Kidney glomerular epithelial cell (primary cell): ENCODE measurements at places on chromosomes 6 and 20.

- DNase-seq = no peak
Observed at GRCh38 chr6:68951270-68951669, 316.2 kb downstream of the ADGRB3 start.

GRCh38 chr6:169841907-169842606 is 90.6 kb downstream of the ERMARD start:
- DNase-seq = no peak

DNA sequence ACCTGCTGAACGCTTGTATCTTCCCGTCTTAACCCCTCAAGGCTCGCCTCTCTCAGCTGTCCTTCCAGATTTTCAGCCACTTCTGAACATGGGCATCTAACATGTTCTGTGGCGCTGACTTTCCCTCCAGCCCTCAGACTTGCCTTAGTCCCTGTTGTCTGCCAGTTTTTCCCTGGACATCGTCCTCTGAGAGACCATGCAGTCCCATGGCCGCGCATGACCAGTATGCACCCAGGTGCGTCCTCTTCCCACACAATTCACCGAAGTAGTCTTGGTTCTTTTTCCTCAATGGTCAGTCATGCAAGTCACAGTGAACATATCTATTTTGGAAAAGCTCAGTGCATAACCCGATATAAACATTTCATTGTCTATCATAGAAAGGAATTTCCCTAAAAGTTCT is 9.2 kb downstream of the TUBB2B start:
- DNase-seq = no peak

GRCh38 chr6:166009385-166010031 is 158.1 kb downstream of the TBXT start:
- DNase-seq = no peak

DNA sequence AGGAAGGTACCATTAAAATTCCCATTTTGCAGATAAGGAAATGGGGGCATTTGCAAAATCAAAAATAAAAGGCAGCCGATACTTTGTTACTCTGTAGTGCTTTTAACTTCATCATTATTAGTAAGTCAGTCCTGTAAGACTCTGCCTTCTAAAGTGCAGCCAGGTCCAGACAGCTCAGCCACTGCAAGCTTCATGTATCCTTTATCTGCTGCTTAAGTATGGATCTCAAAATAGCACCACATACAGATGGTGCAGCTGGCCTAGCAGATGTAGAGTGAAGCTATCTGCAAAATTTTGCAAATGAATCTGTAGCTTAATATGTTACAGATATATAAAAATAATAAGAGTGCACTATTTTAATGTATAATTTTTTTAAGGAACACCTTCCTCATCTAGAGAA is 53.4 kb downstream of the NUS1 start:
- no peak for DNase-seq

- no peak for DNase-seq
Observed at GRCh38 chr6:147660334-147661311, 152.1 kb downstream of the SAMD5 start.

GRCh38 chr6:154872542-154873114 is 122.5 kb upstream of the TIAM2 start:
- no peak for DNase-seq

GRCh38 chr20:3181270-3181669 is 7.9 kb upstream of the LZTS3 start:
- no peak for DNase-seq

GRCh38 chr6:114343782-114344144 is 940 bp upstream of the HS3ST5 start:
- DNase-seq = no peak

GRCh38 chr20:37539424-37539823 is 11.7 kb upstream of the BLCAP start:
- no peak for DNase-seq

- no peak for DNase-seq
Observed at GRCh38 chr6:155786528-155786927, 330.9 kb upstream of the NOX3 start.

DNA sequence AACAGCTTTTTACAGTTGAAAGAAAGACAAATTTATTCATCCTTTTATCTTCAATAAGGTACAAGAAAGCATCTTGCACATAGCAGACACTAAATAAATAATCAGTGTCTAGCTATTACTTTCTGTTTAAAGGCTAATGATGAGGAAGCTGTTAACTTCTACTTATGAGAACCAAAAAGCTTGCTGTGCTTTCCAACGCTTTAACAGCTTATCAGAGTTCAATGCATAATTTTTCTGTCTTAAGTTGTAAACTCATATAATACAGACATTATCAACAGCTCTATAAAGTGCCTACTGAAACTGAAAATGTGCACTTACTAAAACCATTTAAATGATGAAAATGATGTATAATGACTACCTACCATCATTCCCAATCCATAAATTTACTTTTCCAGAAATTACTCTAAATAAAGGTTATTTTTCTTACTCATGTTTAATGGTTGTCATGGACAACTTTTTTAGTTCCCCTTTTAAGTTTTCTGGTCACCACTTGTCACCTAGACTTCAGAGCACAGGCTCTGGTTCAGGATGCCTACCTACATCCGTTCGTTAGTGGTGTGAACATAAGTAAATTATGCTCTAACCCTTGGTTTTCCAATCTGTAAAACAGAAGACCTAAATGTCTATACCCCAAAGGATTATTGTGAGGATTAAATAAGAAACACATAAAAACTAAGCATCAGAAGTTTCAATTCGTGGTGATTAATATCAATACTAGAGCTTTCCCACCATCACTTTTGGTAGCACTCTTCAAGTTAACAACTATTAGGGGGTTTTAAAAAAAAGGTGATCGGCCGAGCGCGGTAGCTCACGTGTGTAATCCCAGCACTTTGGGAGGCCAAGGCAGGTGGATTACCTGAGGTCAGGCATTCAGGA is 8.0 kb downstream of the PNISR start:
- no peak for DNase-seq

GRCh38 chr20:44594730-44595129 is 12.4 kb downstream of the PKIG start:
- DNase-seq = peak; percentile 12

- no peak for DNase-seq
Observed at GRCh38 chr6:151012321-151013294, 147.1 kb downstream of the MTHFD1L start.

GRCh38 chr6:94227741-94228140 is 808.4 kb upstream of the EPHA7 start:
- no peak for DNase-seq

- DNase-seq = no peak
Observed at GRCh38 chr6:46296586-46296985, 125.8 kb upstream of the ENPP5 start.

DNA sequence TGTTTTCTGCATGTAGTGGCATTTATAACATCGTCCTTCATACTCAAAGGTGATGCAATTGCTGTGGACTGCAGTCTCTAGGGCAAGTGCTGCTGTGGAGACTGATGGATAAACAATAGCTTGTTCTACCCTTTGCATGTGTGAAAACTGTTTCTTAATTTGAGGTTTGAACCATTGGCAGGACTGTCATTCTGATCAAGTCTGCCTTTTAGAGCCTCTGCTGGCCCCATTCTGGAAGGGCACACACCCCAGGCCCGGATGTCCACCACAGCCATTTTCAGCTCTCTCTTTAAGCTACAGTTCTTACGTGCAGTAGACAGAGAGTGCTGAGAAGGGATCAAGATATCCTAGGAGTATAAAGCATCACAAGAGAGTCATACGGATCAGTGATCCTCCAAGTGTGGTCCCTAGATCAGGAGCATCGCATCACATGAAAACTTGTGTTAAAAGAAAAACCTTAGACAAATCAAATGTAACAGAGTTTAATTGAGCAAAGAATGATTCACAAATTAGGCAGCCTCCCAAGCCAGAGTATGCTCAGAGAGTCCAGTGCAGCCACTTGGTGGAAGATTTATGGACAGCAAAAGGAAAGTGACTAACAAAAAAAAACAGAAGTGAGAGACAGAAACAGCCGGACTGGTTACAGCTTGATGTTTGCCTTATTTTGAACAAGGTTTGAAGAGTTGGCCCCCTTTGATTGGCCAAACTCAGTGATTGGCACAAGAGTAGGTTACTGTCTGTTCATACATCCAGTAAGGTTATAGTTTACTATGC is 52.0 kb downstream of the FRK start:
- DNase-seq = peak; percentile 99

DNA sequence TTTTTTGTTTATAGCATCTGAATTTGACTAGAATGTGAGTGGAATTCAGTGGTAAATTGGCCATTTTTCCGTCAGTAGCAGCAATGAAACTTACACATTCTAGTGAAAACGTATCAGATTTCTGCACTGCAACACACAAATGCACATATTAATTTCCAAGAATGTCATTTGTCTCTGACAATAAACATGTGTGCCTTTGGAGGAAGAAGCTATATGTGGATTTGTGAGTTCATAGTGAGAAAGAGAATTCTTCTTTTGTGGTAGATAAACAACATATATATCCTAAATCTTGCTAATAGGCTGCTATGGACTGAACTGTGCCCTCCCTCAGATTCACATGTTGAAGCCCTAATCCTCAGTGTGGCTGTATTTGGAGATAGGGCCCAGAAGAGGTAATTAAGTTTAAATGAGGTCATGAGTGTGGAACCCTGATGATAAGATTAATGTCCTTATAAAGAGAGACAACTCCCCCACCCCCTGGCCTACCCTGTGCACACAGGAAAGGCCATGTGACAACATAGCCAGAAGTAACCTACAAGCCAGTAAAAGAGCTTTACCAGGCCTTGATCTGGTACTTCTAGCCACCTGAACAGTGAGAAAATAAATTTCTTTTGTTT is 200.2 kb upstream of the EYA4 start:
- DNase-seq = no peak

DNA sequence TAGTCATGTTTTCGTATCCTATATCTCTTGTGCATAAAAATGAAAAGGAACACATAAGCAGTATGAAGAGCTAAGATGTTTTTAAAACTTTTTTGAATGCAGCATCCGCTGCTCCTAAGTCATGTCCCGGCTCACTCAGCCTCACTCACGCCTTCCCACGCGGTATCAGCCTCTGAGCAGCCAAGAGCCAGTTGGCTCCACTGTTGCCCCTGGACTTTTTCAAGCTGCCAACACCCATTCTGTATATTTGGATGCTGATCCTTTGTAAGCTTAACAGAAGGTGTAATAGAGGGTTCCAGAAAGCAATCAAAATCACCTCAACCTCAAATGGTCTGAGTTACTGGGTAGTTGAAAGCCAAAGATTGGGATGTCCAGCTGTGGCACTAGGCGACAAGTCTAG is 139.3 kb downstream of the TTLL2 start:
- no peak for DNase-seq

DNA sequence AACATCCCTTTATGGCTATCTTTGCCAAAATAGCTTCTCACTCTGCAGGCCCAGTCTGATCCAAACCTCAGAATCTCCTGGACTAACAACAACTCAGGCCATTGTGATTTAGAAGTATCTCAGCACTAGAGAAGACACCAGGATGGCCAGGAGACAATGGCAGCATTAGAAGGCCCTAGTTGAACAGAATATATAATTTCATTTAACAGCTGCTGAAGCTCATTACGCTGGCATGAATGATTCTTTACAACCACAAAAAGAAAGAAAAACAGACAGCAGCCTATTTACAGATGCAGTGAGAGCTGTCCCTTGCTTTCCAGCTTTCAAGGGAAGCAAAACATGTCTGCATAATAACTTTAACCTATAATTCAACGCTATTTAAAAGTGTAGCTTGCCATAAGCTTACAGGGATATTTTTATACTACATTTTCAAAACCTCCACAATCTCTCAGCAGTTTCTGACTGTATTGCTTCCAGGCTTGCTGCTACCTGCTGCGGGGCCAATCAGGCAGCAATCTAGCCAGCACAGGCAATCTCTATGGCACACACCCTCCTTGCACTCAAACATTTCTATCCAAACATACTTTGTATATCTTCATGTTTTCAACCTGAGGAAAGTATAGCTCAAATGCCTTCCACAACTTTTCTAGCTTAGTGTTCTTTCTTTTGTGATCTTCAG is 107.3 kb downstream of the OGFRL1 start:
- DNase-seq = peak; percentile 30

- no peak for DNase-seq
Observed at GRCh38 chr6:142462260-142462659, 160.5 kb downstream of the ADGRG6 start.

DNA sequence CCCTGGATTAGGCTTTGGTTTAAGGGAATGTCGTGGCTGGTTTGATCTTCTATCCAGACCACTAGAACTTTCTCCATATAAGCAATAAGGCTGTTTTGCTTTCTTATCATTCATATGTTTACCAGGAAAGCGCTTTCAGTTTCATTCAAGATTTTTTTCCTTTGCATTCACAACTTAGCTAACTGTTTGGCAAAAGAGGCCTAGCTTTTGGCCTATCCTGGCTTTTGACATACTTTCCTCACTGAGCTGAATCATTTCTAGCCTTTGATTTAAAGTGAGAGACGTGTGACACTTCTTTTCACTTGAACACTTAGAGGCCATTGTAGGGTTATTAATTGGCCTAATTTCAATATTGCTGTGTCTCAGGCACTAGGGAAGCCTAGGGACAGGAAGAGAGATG is 1.7 kb upstream of the FAM50B start:
- DNase-seq = no peak

DNA sequence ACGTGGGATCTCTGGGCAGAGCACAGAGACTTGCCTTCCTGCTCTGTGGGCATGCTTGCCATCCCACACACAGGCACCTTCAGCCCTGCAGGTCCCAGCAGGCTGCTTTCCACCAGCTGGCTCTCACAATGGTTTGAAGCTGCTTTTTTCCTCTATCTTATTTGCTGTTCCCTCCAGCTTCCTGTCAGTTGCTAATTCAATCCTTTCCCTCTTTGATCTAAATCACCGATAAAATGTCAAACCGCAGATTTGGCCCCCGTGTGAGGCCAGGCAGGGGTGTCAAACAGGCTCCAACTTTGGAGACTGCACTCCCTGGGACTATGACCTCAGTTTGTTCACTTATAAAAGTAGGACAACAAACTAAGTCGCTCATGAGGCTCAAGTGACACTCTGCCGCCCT is 40.6 kb upstream of the PCMTD2 start:
- no peak for DNase-seq

GRCh38 chr6:134480593-134480992 is 162.7 kb upstream of the SGK1 start:
- DNase-seq = no peak

GRCh38 chr6:37777272-37777834 is 42.2 kb upstream of the ZFAND3 start:
- no peak for DNase-seq

- DNase-seq = no peak
Observed at GRCh38 chr20:25672659-25673235, 23.9 kb downstream of the ZNF337 start.

DNA sequence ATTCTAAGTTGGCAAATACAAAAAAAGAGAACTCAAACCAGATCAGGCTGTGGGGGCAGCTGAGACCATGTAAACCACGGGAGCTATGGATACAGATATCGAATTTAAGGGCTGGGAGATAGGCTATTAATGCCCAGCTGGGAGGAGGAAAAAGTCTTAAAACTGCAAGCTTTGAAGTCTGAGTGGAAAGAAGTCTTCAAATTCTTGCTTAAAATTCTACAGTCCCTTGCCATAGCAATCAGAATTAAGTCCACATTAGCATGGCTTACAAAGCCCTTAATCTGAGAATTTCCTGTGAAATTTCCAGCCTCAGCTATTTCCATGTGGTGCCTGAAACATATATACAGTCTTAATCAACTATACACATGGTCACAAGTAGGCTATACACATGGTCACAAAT is 465.0 kb upstream of the HSF2 start:
- no peak for DNase-seq

- no peak for DNase-seq
Observed at GRCh38 chr20:53064935-53065334, 92.8 kb downstream of the TSHZ2 start.
